ENCODE measurements at places on chromosomes 2 and 18. TPM values are rescaled to one million over a fixed set of nuclear protein-coding genes. Genes with fewer than 3 reads are reported as not detected.
A peak's percentile ranks its signal among the peaks of the same experiment; 100 is the strongest.

Gene WDSUB1
- 5.2 TPM for total RNA-seq

DNA sequence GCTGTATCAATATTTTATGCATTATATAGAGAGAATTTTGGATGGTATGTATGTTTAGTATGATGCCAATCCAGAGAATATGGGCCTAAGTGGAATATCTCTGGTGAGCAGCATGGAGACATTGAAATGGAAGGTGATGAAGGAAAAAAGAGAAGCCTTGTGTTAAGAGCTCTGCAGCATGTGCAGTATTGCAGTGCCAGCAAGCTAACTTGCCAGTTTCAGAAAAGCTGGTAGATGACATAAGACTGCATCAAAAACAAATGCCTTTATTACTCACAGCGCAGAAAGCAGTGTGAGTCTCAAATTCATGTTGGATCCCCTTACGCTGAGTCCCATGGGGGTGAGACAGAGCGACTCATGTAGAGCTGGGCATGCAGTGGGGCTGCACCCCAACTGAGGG is 280.2 kb downstream of the CTNNA2 start:
- DNase-seq: no peak

Gene MRPS5
- total RNA-seq: 30.0 TPM

DNA sequence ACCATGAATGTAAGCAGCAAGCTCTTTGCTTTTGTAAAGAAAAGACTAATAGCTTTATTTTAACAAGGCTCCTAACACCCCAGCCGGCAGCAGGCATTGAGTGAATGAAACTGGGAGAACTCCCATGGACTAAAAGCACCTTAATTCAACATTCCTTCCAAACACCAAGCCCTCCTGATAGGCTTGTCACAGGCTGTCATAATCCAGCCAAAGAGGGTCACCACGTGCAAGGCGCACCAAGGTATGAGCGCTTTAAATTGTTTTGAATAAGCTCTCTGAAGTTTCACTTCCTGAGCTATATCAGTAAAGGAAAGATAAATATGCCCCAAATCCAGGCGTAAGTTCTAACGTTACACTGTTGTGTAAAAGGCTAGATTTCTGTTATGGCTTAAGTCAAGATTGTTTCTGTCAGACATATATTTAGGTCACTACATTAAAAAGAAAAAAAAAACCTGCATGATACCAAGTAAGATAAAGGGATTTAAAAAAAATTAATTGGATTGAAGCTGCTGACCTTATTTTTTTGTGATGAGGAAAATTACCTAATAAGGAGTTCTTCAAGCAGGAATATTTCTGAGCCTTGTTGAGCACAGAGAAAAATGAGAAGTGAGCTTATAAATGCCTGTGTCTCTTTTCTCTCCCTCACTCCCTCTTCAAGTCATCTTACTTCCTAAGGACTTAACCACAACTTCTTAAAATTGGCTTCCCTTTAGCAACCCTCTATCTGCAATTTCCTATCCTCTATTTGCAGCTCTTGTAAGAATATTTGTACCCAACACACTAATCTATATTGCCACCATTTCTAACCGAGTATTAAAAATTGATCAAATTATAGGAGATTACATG is 136.1 kb upstream of the NRP2 start:
- peak; percentile 10 for DNase-seq

Gene KIF1A
- not detected for total RNA-seq

Gene GREB1L
- 25.0 TPM for total RNA-seq

Gene EIF4E2
- 76.3 TPM for total RNA-seq

DNA sequence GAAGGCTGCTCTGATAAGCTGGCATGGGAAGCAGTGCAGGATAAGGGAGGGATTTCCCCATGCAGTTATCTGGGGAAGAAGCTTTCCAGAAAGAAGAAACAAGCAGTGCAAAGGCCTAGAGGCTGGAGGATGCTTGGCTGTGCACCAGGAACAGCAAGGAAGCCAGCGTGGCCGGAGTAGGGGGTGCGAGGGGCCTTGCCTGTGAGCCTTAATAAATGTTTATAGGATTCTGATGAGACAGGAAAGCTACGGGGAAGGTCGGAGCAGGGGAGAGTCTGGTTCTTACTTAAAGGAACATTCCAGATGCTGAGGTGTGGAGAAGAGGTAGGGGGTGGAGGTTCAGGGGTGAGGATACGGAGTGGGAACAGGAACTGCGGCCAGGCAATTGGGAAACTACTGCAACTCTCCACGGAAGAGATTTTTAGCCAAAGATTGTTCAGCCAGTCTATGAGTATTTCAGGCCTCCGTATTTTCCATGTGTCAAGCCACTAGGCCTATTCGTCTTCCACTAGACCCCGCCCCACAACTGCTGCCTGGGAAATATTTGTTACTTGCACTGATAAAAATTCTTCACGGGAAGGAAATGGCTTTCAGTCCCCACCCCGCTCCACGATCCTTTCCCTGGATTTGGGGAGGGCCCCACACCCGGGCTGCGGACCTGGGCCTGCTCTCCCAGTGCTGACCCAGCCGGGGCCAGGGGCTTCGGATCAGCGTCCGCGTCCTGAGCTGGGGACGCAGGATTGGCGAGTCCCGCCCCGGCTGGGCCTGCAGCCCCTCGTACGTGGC is 516 bp downstream of the EIF2AK2 start:
- peak; percentile 66 for DNase-seq

DNA sequence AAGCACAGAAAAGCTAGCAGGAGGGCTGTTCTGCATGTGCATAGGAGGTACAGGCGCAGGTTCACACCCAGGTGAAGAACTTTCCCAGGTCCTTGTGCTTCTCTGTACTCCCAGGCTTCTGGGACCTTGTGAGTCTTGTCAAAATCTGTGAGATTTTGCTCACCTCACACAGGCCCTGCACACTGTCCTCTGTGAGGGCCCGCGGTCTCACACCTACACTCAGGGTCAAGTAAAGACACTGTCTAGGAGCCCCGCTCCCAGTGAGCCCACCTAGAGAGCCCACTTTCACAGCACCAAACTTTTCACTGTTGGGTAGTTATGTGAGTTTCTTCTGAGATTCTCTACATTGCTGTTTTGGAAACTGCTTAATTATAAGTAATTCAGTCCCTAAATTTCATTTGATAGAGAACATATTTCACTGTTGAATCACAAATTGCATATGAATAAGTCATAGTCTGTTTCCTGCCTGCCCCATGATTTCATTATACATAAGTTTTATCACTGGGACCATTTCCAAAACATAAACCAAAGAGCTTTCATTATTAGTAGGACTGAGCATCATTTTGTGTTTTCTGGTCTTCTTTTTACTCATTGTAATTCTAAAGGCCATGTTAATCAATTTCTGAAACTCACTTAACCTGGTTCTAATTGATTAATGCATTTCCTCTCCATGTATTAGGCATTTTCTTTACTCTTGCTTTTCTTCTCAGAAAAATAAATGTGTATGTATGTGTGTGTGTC is 234.2 kb upstream of the SPOPL start:
- peak; percentile 63 for DNase-seq

- DNase-seq: no peak
Measured at GRCh38 chr2:148567716-148568115, 76.8 kb upstream of the EPC2 start.

- DNase-seq: no peak
Measured at GRCh38 chr18:54134053-54134452, 90.4 kb downstream of the MBD2 start.

GRCh38 chr18:31684279-31685096 is at the start of gene B4GALT6:
B4GALT6 (minus strand) TSS chr18:31684581; CDS start chr18:31684426, 155 bp downstream.
- peak; percentile 48 for DNase-seq

Gene PCARE
- not detected for total RNA-seq

- DNase-seq: peak; percentile 24
Measured at GRCh38 chr2:101002562-101003277, 631 bp downstream of the RPL31 start.

Gene LRRTM4
- not detected for total RNA-seq

GRCh38 chr18:37604032-37604431 is 38.4 kb upstream of the CELF4 start:
- no peak for DNase-seq

Gene SERPINB4
- total RNA-seq: not detected
